ENCODE measurements at places on chromosomes 6 and 20.
A peak's percentile ranks its signal among the peaks of the same experiment; 100 is the strongest.

- DNase-seq = peak; percentile 55
Observed at GRCh38 chr6:43644940-43645612, at the start of gene RSPH9. TSS of gene RSPH9 (plus strand) at chr6:43645036. CDS start at chr6:43645099, 63 bp downstream.

DNA sequence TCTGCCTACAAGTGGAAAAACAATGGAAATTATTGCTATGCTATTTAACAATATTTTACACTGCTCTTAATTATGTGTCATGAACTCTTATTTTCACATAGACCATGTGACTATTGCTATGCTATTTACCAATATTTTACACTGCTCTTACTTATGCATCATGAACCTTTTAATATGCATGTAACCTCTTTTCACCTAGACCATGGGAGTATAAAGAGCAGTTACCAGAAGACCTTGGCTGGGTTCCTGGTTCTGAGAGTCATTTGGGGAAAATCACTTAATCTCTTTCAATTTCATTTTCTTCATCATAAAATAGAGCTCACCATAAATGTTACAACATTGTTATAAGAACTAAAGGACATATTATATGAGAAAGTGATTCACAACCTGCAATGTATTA, 223.8 kb upstream of the RNF217 start:
- DNase-seq = no peak

GRCh38 chr6:99013661-99014060, 65.9 kb upstream of the FBXL4 start:
- DNase-seq = no peak

GRCh38 chr6:47434372-47435253, 43.0 kb upstream of the CD2AP start:
- DNase-seq = no peak

GRCh38 chr20:2396241-2396814, 15.6 kb downstream of the TGM6 start:
- DNase-seq = no peak

GRCh38 chr6:15574486-15574885, 88.3 kb downstream of the DTNBP1 start:
- no peak for DNase-seq

DNA sequence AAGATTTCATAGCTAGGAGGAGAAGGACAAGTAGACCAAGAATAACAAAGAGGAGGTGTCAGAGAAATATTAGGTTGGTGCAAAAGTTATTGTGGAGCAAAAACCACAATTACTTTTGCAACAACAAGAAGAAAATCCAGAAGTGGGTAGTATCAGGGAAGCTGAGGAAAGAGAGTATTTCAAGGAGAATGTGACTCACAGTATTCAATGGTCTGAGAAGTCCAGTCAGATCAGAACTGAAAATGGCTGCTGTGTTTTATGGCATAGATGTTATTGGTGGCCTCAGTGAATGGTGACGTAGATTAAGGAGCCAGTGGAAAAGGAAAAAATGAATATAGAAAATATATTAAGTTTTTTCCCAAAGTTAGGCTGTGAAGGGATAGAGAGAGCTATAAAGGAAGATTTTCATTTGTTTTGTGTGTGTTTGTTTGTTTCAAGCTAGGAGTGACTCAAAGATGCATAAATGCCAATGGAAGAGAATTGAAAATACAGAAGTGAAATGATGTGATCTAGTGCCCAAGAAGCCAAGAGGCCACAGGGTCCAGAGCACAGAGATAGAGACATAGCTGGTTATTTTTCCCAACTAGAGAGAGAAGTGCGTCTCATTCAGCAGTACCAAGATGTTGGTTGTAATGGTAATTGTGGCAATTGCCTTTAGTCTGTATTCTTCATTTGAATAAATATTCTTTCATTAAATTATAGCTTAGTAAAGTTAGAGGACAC, 112.8 kb downstream of the ADTRP start:
- no peak for DNase-seq
